Umbilical cord (tissue), 2 donors: ENCODE measurements at places on chromosomes 3 and 15. TPM values are rescaled to one million over a fixed set of nuclear protein-coding genes. Genes with fewer than 3 reads are reported as not detected.

Gene EAF1
- 9.4 TPM for total RNA-seq

Gene KLHL40
- not detected for total RNA-seq

Gene MCF2L2
- total RNA-seq: 7.2 TPM

Gene EIF4E3
- 6.7 TPM for total RNA-seq

Gene EPHB1
- 0.72 TPM for total RNA-seq

- DNase-seq: peak; percentile 75
Observed at GRCh38 chr15:69794645-69795469, 302.9 kb downstream of the TLE3 start.

DNA sequence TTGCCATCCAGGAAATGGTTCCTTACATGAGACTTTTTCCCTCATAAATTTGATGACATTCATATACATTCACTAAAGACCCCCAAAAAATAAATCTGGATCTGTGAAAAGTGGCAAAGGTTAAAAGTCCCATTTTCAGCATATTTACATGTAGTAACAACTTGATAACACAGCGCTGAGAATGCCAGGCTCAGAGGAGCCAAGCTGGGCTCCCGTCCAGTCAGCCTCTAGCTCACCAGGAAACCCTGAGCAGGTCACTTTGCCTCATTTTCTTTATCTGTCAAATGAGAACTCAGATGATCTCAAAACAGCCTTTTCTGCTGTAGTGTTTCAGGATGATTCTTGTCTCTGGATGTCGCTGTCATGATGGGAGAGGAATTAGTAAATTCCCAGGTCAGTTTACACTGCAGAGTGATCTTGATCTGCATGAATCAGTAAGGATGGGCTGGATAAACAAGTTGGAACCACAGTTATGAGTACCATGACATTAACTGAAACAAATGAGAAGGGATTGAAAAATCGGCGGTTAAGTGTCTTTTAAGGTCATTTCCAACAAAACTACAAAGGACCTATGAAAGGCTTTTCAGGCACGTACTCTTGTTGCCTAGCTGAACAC is 82.8 kb downstream of the PPARG start:
- DNase-seq: no peak

GRCh38 chr15:86611417-86612040 is 531.9 kb downstream of the AGBL1 start:
- no peak for DNase-seq

DNA sequence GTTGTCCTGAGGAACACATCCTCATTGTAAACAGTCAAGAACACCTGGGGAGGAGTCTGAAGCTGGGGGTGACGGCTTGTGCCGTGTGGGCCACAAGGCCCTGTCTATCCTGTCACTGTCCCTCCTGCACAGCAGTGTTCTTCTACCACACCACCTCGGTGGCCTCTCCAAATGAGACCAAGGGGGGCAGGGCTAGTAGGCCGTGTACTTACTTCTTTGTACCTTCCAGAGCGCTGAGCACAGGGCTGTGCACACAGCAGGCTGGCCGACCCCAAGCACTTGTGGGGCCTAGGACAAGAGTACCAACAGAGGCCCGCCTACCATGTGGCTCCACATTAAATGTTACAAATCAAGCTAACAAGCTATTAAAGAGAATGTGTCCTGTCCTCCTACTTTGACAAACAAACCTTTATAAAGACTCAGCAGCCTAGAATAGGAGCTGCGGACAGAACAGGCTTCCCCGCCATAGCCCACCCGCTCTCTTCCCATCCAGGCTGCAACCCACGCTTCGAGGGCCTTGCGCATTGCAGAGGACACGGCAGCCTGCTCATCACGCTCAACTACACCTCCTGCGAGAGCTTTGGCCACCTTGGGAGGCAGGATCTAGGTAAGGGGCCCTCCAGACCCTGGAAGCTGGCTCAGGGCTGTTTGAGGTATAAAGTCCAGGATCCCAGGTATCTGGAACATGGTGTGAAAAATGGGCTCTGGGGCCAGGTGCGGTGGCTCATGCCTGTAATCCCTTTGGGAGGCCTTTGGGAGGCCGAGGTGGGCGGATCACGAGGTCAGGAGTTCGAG is 30.5 kb downstream of the MELTF start:
- no peak for DNase-seq

DNA sequence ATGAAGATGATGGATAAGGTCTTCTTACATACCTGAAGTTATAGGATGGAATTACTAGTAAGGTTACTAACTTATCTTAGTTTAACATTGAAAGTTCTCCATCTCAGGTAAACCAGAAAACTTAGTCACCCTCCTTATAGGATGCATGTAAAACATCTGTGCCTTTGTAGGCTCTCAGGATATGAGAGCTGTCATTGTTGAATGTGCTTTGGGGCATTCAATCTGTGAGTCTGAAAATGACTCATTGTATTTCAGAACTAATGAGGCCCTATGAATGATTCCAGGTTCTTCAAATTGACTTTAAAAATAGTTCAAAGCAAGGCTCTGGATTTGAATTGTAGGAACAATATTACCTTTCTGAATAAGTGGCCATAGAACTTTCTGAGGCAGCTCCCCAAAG is 237.7 kb upstream of the AZI2 start:
- DNase-seq: no peak

- DNase-seq: no peak
Observed at GRCh38 chr3:138673641-138674530, 65.3 kb downstream of the FAIM start.
